ENCODE measurements at places on chromosomes 13 and 19.

GRCh38 chr13:112034231-112034630 lies 32.7 kb upstream of the SOX1 start:
- DNase-seq: no peak

DNA sequence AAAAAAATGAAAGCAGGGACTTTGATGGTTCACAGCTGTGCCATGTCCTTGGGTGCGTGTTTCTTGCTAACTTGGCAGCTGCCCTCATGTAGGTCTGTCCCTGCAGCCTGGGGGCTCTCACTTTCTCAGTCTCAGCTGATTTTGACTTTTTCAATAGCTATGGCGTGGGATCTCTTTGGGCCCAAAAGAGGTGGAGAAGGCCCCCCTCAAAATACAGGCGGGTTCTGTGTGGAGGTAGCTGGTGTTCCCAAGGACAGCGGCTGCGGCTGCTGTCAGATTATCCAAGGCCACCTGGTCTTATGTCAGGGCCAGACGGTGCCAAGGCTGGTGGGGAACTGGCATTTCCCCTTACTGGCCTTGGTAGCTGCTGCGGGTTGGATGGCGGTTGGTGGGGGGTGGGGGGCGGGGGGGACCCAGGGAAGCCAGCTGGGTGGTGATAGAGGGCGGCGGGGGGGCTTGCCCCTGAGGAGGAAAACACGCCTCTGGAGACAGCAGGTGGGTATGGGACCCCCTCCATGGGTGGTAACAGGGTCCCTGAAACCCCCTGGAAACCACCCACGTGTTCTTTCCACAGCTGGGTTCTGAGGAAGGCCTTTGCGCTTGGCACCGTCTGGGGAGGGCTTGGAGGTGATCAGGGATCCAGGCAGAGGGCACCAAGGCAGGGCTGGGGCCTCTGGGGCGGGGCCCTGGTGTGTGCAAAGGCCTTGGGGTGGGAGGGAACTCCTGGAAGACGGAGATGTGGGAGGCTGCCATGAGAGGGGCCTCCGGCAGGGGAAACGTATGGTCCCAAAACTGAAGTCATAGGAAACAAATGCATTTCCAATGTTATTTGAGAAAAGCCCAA lies 4.1 kb downstream of the TIMM13 start:
- DNase-seq: peak; percentile 88

GRCh38 chr13:98648686-98649085 lies 71.8 kb upstream of the STK24 start:
- no peak for DNase-seq

DNA sequence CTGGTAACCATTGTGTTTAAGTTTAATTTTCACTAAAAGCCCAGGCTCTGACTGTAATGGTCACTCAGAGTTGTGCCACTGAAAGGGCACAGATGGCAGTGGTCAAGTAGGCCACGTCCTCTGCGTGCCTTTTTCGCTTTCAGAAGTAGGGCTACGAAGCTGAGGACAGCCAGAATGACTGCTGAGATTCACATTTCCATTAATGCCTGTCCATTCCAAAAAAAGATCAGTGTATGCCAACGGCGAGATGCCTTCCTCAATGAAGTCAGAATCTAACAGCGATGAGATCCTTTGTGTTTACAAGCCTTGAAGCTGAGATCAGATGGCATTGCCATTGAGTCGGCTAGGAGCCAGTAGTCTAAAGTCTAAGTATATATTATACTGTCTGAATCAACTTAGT lies 311.3 kb downstream of the FGF14 start:
- DNase-seq: no peak

DNA sequence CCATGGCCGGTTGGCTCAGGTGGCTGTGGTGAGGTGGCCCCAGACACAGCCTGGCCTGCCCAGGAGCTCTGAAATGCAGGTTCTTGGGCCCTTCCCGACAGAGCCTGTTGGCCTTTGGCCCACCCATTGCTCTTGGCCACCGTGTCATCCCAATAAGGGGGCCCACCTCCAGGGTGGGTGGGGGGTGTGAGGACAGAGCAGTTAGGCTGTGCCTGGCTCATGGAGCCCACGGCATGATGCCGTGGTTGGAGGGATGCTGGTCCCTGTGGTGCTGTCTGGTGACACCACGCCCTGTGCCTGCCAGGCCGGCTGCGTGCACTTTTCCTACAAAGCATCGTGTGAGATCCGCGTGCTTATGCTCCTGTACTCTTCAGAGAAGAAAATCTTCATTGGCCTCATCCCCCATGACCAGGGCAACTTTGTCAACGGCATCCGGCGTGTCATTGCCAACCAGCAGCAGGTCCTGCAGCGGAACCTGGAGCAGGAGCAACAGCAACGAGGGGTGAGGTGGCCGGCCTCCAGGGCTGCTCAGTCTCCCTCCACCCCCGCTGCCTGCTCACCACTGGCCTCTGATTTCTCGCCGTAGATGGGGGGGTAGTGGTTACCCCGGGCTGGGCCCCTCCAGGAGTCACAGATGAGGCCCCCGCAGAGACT lies 7.6 kb downstream of the PNKP start:
- DNase-seq: no peak

DNA sequence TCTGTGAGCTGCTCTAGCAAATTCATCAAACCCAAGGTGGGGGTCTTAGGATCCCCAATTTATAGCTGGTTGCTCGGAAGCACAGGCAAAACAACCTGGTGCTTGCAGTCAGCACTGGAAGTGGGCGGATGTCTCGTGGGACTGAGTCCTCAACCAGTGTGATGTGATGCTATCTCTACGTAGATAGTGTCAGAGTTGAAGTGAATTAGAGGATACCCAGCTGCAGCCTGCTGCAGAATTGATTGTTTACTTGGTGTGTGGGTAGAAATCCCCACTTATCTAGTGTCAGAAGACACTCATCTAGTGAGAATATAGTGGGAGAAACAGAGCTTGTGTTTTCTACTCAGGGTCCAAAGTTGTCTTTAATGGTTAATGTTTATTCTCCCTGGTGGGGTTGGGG lies 63.3 kb downstream of the CBY2 start:
- DNase-seq: no peak

- DNase-seq: no peak
Measured at GRCh38 chr13:64083396-64083795, 2667.7 kb upstream of the PCDH20 start.

DNA sequence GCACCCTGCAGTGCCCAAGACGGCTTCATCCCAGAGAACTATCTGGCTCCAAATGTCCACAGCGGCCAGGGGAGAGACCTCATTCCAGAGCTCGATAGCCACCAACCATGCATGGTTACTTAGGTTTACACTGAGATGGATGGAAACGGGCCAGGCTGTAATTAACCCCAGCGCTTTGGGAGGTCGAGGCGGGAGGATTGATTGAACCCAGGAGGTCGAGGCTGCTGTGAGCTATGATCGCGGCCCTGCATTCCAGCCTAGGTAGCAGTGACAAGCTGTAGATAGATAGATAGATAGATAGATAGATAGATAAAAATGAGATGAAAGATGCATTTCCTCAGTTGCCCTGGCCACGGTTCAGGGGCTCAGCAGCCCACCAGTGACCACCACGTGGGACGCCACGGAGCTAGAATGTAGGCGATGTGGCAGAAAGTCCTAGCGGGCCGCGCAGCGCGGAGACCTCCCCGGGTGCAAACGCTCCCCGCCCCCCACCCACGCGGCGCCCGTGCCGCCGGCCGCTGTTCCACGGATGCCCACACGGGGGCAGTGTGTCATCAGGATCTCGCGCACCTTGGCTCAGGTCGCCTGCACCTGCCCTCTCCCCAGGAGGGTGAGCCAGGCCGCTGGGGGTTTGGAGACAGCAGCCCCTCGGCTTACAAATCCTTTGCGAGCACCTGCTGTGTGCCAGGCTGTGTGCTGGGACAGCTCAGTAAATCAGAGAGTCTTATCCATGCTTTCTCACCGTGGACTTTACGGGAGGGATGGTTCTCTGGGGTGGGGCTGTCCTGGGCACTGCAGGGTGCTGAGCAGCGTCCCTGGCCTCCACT lies 13.5 kb upstream of the TLE5 start:
- DNase-seq: peak; percentile 55

DNA sequence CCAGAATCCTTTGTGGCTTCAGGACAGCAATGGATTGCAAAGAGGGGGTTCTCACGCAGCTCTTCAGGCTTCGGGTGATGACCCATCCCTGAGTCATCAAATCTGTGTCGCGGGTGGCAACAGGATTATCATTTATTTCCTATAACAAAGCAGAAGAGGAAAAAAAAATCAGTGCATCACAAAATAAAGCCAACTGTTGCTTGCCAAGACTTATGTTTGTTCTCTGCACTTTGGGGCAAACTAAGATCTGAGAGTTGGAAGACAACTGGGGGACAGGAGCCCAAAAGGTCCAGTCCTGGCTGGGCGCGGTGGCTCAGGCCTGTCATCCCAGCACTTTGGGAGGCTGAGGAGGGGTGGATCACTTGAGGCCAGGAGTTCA lies 6.4 kb downstream of the GNA15 start:
- peak; percentile 52 for DNase-seq

- no peak for DNase-seq
Measured at GRCh38 chr19:2387367-2388288, 27.6 kb downstream of the TMPRSS9 start.

DNA sequence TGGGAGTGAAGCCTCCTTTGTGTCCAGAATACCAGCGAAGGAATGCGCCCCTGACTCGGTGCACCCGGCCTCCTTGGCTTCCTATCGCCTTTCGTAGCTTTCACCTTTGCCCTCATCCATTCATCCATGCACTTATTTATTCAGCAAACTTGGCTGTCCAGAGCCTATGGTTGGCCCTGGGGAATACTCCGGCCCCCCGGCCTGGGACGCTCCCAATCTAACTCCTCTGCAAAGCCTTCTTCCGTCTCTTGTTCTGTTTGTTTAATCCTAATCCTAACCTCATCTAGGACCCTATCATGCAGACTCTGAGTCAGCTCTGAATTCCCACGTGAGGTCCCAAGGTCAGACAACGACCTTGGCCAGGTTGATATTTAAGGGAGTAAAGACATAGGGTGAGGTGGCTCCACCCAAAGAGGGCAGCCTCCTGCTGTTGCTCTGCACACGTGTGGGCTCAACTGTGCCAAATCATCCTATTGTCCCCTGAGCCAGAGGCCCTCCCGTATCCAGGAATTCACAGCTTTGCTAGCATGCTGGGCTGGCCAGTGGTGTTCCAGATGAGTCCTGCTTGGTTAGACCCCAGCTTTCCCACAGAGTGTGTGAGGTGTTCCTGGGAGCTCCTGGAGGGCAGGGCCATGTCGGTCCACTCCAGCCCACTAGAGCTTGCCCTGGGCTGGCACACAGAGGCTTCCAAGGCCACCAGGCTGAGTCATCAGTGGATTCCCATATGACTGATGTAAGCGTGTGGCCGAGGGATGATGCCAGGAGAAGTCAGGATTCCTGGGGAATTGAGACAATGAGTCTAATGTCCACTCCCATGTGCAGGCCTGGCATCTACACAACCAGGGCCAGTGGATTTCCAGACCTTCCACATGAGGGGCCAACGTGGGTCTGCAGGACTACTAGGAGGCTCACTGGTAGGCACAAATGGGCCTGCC lies 6.5 kb upstream of the CCNE1 start:
- DNase-seq: no peak

- no peak for DNase-seq
Measured at GRCh38 chr13:94268661-94269060, 210.8 kb downstream of the DCT start.

- no peak for DNase-seq
Measured at GRCh38 chr13:74289107-74289506, 154.9 kb upstream of the KLF12 start.

- no peak for DNase-seq
Measured at GRCh38 chr13:59658738-59659330, 504.9 kb downstream of the DIAPH3 start.

GRCh38 chr19:829129-829758 lies 1.6 kb downstream of the AZU1 start:
- DNase-seq: no peak

DNA sequence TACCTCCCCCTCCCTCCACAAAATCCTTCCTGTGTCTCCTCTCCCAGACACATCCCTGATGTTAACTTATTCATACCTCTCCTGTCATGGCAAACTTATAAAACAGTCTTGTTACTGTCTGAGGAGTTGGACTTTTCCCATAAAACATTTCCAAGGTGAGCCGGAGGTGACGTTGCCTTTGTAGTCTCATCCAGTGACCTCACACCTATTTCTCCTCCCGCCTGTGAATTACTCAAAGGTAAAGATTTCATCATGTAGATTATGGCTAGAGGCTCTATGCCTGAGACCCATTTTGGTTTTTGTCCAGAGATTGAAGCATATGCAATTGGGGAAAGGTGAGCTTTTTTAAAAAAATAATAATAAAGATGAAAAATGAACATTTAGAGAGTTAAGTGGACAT lies 529.0 kb downstream of the MYO16 start:
- no peak for DNase-seq

GRCh38 chr13:31191748-31192147 lies 8.0 kb upstream of the B3GLCT start:
- DNase-seq: no peak

GRCh38 chr19:52724701-52725514 lies 9.9 kb downstream of the ZNF611 start:
- no peak for DNase-seq

- no peak for DNase-seq
Measured at GRCh38 chr13:113654175-113654560, 3.8 kb downstream of the ATP4B start.

DNA sequence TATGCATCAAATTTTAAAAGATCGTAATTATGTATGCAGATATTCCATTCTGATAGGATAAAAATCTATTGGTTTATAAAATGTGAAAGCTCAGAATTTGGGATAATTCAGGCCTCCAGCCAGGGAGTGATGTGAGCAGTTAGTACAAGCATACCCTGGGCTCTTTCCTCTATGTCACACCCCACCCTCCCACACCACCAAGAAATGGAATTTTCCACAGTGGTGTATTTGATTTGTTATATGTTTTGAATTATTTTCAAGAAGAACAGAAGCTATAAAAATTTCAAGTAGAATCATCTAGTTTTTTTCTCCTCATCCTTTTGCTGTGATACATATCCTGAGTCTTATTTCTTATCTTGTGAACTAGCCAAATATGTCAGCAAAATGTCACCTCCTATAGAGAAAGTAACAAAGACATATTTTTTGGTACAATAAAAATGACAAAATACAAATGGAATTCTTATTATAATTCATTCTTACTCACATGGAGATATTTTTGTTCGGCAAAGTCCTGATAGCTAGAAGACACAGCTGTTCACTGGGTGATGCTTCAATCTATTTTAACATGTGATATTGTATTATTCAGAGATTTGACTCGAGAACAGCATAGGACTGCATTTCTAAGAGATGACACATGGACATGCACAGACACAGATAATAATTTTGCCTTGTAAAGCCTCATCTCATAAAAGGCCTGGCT lies 61.2 kb upstream of the FRY start:
- DNase-seq: no peak

GRCh38 chr13:94620286-94620896 lies 18.7 kb downstream of the GPR180 start:
- peak; percentile 77 for DNase-seq

- DNase-seq: no peak
Measured at GRCh38 chr19:38809592-38810252, 3.0 kb downstream of the LGALS4 start.

GRCh38 chr13:77143431-77143830 lies 116.5 kb upstream of the FBXL3 start:
- DNase-seq: no peak

DNA sequence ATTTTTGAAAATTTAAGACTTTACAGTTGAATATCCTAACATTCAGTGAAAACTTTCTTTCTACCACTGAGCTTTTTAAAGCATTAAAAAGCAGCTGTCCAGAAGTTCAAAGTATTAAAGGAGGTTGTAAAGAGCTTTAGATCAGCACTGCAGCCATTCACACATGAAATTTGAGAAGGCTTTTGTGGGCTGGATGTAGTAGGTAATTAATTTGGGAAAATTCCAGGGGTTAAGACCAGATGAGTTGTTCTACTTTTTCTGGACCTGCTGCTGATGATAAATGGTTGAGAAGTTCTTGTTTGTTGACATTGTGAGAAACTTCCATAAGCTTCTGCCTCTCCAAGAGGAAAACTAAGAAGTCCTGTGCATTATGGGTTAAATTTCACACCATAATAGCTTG lies 1779.6 kb upstream of the PRR20A start:
- DNase-seq: no peak

Data from hematopoietic multipotent progenitor cell treated with erythropoietin and hydrocortisone succinate and interleukin-3 and kit ligand, for 6 days (in vitro differentiated cells).